Naive thymus-derived CD8-positive, alpha-beta T cell (primary cell): ENCODE measurements at places on chromosomes 7 and 10.

- DNase-seq = no peak
Measured at GRCh38 chr10:13862546-13863233, 275.9 kb downstream of the PRPF18 start.

DNA sequence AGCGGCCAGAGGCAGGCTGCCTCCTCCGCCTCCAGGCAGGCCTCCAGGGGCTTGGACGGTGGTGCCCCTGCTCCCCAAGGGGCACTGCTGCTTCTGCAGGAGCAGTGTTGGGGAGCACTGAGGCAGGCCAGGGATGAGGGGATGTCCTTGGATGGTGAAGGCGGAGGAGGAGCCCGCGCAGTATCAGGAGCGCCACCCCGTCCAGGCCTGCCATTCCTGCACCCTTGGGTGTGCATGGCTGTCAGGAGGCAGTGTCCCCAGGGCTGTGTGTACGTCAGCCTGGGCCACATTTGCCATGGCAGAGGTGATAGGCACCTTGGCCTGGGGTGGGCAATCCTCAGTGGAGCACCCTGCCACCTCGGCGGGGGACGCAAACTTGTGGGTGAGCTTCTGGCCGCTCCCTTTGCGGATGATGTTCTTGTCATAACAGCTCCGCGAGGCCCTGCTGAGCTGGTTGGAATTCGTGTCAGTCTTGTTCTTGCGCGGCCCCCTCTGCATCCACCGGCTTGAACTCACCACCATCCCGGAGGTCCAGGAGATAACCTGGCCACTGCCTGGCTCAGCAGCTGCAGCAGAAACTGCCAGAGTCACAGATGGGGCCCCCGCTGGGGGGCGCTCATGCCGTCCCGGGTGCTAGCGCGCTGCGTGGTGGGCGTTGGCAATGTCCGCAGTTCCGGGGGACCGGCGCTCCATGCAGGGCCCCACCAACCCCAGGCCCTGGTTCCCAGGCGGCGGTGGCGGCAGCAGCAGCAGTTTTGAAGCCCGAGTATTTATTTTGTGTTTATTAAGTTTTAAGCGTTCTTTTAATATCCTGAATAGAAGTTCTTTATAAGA lies 182.3 kb upstream of the ADCY1 start:
- no peak for DNase-seq

DNA sequence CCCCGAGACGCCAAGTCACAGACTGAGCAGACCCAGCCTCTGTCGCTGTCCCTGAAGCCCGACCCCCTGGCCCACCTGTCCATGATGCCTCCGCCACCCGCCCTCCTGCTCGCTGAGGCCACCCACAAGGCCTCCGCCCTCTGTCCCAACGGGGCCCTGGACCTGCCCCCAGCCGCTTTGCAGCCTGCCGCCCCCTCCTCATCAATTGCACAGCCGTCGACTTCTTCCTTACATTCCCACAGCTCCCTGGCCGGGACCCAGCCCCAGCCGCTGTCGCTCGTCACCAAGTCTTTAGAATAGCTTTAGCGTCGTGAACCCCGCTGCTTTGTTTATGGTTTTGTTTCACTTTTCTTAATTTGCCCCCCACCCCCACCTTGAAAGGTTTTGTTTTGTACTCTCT lies 215.6 kb downstream of the TCF7L2 start:
- no peak for DNase-seq

DNA sequence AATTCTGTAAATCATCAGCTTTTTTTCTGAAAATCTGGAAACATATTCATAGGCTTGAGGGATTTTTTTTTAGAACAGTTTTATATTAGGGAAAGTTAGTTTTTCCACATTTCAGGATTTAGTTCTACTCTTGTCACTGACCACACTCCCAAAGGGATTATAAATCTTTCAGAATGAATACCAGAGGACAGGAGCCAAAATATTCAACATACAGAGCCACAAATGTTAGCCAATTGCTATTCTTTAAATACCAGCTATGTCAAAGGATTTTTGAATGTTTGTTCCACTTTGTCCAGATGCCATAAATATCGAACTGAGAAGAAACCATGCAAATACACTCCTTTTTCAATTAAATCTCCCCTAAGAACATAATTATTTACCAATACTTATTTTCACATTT lies 50.7 kb downstream of the ODAD2 start:
- no peak for DNase-seq

- no peak for DNase-seq
Measured at GRCh38 chr7:14896461-14896860, 6.1 kb downstream of the DGKB start.

DNA sequence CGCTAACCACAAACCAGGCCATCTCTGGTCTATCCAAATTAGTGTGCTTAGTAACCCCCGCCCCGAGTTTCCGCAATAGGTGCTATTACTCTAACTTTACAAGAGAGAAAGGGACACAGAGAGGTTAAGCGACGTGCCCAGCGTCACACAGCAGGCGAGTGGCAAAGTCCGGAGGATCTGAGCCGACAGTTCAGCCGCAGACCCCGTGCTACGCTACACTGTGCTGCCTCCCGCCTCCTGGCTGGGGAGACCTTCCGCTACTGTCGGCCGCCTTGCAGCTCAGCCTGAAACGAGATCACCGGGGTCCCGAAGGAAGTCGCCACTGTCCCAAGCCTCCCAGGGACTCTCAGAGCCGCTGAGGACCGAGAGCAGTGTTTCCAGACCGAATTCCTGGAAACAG lies 799 bp downstream of the INTS1 start:
- no peak for DNase-seq

DNA sequence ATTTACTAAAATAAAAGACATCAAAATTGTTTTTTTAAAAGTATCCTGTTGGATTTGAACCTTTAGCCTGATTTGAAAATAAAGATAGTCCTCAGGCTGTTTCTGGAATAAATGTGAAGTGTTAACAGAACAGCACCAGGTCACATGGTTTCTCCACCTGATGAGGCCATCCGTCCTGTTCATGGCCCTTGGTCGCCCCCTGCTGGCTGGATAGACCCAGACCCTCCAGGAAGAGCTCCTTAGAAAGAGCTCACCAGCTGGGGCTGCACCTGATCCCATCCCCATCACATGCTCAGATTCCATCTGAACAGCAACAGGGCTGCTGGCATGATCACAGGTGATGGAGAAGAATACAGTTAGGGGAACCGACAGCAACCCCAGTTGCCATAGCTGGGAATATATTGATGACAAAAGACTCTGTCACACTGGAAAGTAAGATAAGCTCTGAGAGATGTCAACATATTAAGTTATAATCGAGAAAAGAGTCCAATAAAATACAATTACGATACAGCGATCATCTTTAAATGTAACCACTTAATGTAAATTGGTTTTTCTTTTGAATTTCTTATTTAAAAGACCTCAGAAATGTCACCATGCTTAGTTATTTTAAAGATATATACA lies 4.8 kb downstream of the OR2A14 start:
- peak; percentile 81 for DNase-seq

DNA sequence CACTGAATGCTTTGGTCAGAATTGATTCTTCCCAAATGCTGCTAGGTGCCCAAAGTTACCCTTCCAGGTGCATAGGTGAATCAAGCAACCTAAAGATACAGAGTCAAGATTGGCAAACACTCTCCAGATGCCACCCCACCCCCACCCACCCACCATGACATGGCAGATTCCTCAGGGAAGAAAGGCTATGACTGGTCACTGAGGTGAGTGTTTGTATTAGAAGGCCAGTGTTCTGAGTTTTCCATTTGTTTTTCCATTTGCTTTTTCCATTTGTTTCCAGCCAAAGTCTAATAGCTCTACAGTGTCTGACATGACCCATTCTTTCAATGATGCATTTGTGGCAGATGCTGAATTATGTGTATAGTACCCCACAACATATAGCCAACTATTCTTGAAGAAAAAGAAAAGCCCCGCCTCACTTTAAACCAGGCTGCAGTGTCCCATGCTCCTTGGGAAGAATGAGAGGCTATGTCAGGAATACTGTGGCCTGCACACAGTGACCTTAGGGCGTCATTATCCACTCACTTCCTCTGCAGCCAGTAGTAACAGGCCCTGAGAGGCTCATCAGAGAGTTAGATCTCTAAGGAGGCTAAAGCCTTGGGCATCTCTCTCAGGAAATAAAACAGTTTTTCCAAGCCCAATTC lies 16.1 kb upstream of the HIBADH start:
- no peak for DNase-seq

DNA sequence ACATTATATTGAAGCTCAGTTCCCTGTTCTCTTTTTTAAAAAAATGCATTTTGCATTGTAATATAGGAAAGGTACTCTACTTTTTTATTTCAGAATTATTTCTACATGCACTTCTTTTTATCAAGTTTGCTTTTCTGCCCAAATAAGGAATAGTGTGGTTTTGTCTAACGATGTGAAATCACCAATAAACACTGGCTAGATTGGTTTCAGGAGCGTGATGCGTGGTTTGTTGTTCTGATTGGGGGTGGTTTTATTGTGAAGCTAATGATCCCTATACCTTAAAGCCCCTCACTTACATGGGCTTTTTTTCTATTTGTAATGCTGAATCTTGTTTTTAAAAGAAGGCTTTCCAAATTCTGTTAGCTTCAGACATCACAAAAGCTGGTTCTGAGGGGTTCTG lies 17.6 kb downstream of the ENTPD7 start:
- no peak for DNase-seq

DNA sequence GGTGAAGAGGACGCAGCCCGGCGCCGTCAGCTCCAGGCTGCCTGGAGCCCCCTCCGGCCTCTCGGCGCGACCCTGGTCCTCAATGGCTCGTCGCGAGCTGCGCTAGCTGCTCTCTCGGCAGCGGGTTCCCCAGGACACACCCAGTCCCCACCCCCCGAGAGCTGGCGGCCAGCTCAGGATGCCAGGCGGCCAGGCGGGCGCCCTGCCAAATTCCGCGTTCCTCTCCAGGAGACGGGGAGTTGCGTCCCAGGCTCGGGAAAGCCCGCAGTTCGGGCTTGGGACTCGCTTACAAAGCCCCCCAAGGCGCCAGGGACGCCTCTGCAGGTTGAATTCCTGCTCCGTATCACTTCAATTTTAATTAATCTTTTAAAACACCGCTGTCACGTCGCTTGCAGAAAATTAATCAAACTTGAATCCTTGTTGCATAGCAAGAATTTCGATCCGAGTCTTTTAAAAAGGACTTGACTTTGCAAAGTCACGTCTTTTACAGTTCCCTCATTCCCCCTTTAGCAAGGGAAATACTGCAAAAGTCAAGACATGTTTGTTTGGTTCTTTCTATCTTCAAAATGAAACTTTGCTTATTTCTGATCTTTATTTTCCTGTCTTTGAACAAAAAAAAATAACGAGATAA lies 28.2 kb downstream of the SKIDA1 start:
- DNase-seq = no peak

DNA sequence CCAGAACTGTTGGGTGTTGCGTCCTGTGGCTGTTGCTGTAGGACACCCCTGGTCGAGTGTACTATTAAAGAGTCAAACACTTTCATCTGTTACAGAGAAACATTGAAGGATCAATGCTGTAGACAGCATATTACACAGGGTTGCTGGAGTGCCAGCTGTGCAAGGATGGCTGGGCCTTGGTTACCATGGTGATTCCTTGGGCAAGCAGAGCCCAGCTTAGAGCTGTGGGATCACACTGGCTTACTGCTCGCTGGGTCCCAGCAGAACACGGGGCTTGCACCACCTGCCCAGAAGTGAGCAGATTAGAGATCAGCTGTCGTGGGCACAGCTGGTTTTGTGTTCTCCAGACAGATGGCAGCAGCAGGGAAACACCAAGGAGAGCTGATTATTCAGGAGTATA lies 76.0 kb downstream of the GPR141 start:
- no peak for DNase-seq

DNA sequence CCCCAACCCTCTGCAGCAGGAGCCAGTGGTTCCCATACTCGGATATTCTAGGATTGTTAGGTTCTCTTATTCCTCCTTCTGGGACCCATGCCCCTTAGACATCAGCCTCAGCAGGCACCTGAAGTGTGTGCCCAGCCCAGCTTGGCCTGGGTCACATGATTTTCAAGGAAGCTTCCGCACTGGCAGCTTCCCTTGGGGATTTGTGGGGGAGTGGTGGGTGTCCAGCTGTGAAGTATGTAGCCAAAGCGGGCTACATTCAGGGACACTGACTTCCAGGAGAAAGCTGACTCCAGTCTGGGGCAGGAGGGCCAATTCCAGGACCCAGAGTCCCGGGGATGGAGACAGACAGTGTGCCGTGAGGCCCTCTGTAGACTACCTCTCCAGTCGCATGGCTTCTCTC lies 1.3 kb downstream of the LDB1 start:
- DNase-seq = no peak

DNA sequence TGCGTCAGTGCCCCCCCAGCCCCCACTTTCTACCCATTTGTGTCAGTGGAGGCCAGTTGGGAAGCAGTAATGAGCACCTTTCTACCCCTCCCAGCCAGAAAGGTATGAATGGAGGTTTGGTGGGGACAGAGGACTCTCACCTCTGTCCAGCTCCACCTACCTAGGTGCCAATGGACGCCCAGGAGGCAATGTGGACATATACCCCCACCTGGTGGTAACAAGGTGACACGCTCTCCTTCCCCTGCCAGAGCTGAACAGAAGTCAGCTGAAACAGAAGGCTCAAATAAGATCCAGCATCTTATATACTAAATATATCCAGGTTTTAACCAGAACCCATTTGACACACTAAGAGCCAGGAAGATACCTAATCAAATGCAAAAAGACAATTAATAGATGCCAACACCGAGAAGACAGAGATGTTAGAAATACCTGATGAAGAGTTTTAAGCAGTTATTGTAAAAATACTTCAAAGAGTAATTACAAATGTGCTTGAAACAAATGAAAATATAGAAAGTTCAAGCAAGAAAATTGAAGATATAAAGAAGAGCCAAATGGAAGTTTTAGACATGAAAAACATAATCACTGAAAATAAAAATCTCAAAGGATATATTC lies 18.4 kb upstream of the SORCS3 start:
- no peak for DNase-seq

- no peak for DNase-seq
Measured at GRCh38 chr7:93196336-93196735, 29.9 kb downstream of the HEPACAM2 start.

- DNase-seq = no peak
Measured at GRCh38 chr10:48279081-48279751, 4.7 kb upstream of the FRMPD2 start.

DNA sequence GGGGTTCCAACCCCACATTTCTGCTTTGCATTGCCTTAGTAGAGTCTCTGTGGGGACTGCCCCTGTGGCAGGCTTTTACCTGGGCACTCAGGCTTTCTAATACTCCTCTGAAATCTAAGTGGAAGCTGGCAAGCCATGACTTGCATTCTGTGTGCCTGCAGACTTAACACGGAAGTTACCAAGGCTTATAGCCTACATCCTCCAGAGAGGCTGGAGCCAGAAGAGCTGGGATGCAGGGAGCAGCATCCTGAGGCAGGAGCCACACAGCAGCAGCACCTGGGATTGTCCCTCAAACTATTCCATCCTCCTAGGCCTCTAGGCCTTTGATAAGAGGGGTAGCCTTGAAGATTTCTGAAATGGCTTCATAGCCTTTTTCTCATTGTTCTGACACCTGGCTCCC lies 22.1 kb upstream of the ABCC2 start:
- no peak for DNase-seq

DNA sequence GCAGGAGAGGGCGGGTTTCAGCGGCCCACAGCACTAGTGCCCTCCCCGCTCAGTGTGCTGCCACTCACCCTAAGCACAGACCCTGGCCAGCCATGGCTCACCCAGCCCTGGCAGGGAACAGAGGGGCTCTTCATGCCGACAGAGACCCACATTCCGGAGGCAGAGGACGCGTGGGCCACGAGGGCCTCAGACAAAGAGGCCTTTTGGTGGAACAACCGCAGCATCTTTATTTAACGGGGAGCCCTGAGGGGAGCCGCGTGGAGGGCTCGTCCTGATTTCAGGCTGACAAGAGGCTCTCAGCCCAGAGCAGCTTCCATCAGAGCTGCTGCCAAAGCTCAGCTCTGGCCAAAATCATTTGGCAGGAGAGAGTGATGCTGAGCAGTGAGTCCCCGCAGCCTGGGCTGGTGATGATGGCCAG lies 127.8 kb downstream of the SH3PXD2A start:
- DNase-seq = no peak
